ENCODE measurements at places on chromosomes 4 and X.

GRCh38 chr4:7338876-7339623 lies 95.7 kb downstream of the PSAPL1 start:
- no peak for DNase-seq

GRCh38 chr4:55512922-55513571 lies 33.7 kb downstream of the CLOCK start:
- DNase-seq = no peak

DNA sequence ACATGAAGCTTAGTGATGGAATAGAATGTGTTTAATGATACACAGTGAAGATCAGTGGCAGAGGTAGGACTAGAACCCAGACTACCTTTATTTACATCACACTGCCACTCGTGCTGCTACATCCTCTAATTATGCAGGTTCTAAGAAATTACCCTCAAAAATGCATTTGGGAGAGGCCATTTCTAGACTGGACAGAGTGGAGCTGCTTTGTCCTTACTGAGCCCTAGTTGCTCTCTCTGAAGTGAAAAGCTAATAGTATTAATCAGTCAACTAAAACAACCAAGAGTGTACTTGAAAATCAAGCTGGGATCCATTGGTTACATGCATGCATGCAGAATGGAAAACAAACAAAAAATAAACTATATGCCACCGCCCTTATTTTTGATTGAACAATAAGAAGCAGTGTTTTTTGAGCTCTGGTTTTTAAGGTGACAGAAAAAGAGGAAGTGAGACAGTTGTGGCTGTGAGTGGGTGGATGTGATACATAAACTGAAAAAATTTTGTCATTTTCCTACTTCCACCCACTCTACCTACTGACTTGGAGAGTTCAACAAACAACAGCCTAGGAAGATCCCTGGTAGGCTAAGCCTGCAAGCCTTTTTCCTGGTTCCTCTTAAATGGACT lies 6.8 kb upstream of the VSIG4 start:
- DNase-seq = no peak

- no peak for DNase-seq
Measured at GRCh38 chr4:185383451-185383850, 12.3 kb downstream of the LRP2BP start.

DNA sequence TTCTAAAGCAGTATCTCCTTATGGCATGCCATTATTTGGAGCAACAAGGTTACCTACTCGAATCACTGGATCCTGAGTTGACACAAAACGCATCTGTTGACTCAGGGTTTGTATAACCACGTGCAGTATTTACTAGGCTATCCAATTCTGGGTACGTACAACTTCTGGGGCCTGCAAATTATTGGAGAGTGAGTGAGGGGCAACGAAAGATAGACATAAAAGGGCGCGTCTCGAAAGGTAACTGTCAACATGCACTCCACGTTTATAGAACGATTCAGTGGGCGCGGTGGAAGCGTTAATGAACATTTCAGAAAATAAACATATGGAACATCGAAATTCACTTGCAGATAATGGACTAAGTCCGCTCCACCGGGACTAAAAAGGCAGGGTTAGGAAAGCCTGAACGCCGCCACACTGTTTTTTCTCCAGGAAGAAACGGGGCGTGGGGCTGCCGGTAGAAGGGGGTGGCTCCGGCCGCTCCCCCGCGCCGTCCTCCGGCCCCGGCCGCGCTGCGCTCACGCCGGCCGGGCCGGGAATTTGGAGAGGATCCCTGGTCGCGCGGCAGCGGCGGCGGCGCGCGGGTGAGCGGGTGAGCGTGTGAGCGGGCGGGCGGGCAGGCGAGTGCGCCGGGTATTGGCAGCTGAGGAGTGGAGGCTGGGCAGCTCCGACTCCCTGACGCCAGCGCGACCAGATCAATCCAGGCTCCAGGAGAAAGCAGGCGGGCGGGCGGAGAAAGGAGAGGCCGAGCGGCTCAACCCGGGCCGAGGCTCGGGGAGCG lies at the start of gene SMAD1:
TSS of gene SMAD1 (plus strand) at position 690 of the 778 bp plus-strand sequence. CDS start 32,761 bp downstream, outside the sequence.
- DNase-seq = no peak
